Dorsolateral prefrontal cortex (tissue), 122 donors: ENCODE measurements at places on chromosomes 16 and 17. TPM values are rescaled to one million over a fixed set of nuclear protein-coding genes. Genes with fewer than 3 reads are reported as not detected.

The SDR42E2 gene
- 0.62 TPM for total RNA-seq

The CCL16 gene
- not detected for total RNA-seq

The CCL17 gene
- total RNA-seq: not detected

The CSH1 gene
- total RNA-seq: not detected

The MT1A gene
- 5.9 TPM for total RNA-seq

The RNPS1 gene
- total RNA-seq: 199 TPM

The TMEM238L gene
- not detected for total RNA-seq

The ARL5C gene
- total RNA-seq: 0.24 TPM

The CA7 gene
- total RNA-seq: 7.8 TPM

The SLFN11 gene
- total RNA-seq: 9.6 TPM

The GNGT2 gene
- total RNA-seq: 3.0 TPM

The PRKCB gene
- 243 TPM for total RNA-seq

The PABPN1L gene
- total RNA-seq: not detected

The KRT9 gene
- not detected for total RNA-seq

The ITGAD gene
- total RNA-seq: 0.30 TPM

The CDK5R1 gene
- total RNA-seq: 151 TPM

The KCTD11 gene
- 3.5 TPM for total RNA-seq

The IGSF6 gene
- 4.3 TPM for total RNA-seq

The KRTAP4-9 gene
- not detected for total RNA-seq

The RAB40B gene
- total RNA-seq: 98.6 TPM

The FBXO47 gene
- not detected for total RNA-seq

The MBTPS1 gene
- total RNA-seq: 101 TPM

The ZMYND15 gene
- total RNA-seq: 2.1 TPM

The GP1BA gene
- total RNA-seq: not detected

The C16orf92 gene
- total RNA-seq: not detected

The PLXDC1 gene
- total RNA-seq: 36.0 TPM

The CHST4 gene
- total RNA-seq: 0.16 TPM

The BICDL2 gene
- 1.7 TPM for total RNA-seq

The TVP23A gene
- total RNA-seq: 22.6 TPM

The MT3 gene
- total RNA-seq: 1,039 TPM

The AANAT gene
- not detected for total RNA-seq
